ENCODE measurements at places on chromosomes 2 and 18.

DNA sequence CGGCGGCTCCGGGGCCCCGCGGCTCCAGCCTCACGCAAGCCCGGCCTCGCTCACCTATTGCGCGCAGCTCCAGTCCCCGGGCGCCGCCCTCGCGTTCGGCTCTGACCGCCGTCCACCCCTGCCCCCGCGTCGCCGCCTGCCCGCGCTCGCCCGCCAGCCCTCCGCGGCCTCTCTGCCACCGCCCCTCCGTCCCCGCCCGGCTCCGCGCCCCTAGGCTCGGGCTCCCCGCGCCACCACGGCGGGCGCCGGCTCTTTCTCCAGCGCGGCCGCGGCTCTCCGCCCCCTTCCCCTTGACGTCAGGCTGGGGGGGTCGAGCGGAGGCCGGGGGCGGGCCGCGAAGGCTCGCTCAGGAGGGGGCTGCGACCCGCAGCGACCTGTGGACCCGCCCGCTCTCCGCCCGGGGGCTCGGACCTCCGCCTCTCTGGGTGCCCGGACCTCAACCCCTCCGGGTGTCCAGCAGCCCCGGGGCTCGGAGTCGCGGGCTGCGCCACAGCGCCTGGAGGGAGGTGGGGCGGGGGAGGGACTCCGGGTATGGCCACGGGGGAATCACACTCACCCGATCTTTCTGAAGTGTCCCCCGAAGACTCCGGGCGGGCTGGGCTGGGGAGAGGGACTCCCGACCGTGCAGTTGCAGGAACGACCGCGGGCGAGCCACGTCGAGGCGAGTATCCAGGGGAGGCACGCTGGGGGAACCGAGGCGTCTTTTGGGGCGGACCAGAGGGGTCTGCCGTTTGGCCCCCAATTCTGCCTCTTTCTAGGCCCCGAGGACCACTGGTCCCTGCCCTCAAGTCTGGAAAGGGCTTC is at the start of gene SEMA4C:
Gene SEMA4C (minus strand): TSS at position 259 of the 804 bp plus-strand sequence. CDS start 2,194 bp downstream, outside the sequence.
- no peak for DNase-seq

- DNase-seq, result no peak
Observed at GRCh38 chr2:242030226-242030575, 160.7 kb downstream of the RTP5 start.

DNA sequence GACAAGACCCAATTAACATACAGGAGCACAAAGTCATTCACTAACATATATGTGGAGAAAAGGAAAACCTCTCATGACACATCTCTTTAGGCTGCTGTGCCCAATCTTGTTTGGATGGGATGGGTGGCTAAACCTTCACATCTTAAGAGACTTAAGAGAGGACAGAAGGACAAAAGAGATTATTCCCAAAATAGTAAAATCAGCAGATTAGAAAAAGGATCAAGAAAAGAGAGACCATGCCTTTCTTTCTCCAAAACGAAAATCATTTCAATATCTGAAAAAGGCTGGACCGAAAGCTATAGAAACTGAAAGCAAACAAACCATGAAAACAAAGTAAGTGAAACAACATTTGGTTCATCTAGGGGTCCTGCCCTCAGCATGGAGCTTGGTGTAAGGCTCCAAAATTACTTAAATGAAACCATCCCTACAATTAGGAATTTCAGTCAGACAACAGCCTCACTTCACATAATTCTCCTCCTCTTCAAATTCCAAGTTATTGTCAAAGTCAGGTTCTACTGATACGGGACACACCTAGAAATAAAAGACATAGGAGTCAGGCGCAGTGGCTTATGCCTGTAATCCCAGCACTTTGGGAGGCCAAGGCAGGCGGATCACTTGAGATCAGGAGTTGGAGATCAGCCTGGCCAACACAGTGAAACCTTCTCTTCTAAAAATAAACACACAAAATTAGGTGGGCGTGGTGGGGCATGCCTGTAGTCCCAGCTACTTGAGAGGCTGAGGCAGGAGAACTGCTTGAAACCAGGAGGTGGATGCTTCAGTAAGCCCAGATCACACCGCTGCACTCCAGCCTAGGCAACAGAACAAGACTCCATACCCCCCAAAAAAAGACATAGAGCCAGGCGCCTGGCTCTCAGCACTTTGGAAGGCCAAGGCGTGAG is 5.2 kb downstream of the STARD7 start:
- no peak for DNase-seq

DNA sequence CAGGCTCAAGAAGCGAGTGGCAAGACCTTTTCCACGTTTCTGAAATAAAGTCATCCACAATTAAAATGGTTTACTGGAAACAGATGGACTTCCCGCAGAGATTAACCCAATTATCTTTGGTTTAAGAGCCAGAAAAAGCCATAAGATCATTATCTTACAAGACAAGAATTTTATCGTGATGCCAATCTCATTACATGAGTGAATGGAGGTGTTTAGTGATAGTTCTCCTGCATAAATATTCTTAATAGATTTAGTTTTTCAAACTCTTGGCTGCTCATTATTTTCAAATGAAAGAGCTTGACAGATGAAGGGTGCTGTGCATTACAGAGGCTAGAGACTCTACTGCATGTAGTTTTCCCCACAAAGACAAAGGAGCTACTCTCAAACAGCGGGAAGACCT is 1028.4 kb upstream of the PIK3C3 start:
- no peak for DNase-seq

DNA sequence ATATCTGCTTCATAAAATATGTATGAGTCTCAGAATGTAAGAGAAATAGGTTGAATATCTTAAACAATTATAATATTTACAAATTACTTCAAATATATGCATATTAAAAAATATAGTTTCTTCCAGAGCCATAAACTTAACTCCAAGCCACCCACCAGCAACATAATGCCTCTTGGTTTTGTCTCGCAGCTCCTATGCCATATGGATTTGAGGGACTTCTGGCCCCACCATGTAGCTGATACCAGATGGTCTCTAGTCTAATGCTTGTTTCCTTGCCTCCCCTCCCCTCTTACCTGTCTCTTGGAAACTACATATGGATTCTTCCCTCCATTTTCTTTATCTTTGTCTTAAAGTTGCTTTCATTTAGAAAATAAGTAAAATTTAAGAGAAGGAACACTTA is 114.3 kb downstream of the GCA start:
- no peak for DNase-seq

DNA sequence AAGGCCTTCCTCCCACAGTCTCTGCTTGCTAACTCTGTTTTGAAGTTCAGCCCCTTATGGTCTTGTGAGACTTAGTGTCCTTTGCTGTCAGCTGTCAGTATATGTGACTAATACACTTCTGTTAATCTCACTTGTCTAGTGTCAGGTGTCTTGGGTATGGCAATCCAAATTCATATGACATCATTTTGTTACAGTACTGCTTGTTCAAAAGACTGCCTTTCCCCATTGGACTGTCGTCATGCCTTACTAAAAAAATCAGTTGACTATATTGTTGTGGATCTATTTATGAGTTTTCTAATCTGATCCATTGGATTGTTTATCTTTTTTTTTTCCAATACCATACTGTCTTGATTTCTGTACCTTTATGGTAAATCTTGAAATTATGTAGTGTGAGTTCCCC is 611.4 kb upstream of the HS6ST1 start:
- DNase-seq, result no peak

GRCh38 chr2:6975988-6976387 is 58.8 kb downstream of the RNF144A start:
- no peak for DNase-seq

DNA sequence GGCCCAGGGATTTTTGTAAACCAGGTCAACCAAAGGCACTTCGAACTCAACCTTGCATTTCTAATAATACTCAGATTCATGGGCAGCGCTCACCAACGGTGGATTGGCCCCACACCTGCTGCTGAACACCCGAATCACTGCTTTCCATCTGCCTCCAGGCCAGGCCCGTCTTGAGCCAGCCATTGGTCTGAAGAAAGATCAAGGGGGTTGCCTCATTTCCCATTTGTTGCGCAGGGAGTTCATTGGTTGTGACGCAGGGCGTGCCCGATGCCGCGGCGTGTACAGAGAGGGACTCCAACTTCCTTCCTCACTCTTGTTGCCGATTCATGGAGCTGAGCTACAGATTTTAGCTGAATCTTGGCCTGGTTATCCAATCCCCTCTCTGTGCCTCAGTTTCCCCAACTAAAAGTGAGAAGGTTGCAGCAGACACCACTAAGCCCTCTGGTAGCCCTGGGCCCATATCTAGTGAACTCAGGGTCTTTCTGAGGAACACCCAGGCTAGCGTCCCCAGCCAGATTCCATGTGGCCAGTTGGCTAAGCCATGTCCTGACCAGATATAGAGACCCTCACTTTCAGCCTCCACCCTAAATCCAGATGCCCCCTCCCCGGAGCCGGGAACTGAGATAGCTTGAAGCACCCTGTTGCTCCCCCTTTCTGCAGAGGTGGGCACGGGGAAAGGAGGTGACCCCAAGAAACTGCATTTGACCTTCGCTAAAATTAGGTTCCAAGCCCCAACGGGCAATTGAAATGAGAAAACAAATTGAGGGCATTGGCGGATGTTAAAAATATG is 60.9 kb upstream of the HPCAL1 start:
- no peak for DNase-seq

DNA sequence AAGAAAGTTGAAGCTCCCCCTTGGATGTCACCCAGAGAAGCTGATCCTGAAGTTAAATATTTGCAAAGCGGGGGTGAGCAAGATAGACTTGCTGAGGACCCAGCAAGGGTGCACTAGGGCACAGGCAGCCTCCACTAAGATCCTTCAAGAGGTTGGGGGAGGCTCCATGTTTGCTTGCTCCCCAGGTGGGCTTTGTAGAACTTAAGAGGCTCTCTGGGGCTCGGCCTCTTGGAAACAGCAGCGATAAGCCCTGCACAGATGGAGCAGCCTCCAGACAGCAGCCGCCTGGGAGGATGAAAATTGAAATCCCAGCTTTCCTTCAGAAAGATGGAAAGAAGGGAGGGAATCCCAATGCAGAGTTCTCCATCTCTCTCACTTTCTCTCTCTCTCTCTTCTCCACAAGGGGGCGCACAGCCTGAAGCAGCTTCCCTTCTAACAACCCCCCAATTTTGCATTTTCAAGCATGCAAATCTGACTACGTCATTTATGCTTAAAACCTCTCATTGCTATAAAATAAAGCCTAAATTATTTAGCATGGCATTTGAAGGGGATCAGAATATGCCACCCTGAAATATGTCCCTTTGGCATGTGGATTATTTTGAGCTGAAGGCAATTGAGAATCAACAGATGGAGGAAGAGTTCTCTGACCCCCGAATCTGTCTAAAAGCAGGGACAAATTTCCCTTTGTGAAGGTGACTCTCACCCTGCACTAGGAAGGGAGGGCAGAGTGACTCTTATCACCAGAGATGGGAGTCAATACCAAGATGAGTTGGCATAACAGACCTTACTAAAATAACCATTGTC is 185.7 kb upstream of the KLHL29 start:
- DNase-seq, result no peak

- no peak for DNase-seq
Observed at GRCh38 chr18:12608301-12608700, 49.6 kb downstream of the SPIRE1 start.

GRCh38 chr2:121355488-121355887 is 70.5 kb upstream of the TFCP2L1 start:
- DNase-seq, result no peak

GRCh38 chr2:219198974-219199373 is 7.6 kb upstream of the ZFAND2B start:
- DNase-seq, result no peak

- no peak for DNase-seq
Observed at GRCh38 chr18:42305869-42306593, 351.0 kb downstream of the PIK3C3 start.

DNA sequence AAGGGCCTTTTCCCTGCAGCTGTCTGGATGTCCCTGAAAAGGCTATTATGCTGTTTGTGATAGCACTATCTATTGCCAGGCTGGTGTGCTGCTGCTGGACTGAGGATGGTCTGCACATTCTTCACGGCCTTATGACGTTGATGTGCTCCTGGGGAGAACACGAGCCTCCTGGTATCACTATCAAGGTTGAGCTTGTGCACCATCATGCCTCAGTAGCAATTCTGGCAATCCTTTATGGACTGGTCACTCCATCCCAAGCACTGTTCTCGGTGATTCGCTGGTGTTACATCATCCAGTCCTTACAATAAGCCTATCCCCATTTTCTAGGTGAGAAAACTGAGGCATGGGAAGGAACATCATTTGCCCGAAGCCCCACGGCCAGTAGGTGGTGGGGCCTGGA is 18.2 kb upstream of the CCBE1 start:
- no peak for DNase-seq

GRCh38 chr2:159904959-159905305 is 106.9 kb upstream of the CD302 start:
- no peak for DNase-seq

GRCh38 chr2:26959331-26959730 is 11.1 kb upstream of the MAPRE3 start:
- DNase-seq, result no peak

DNA sequence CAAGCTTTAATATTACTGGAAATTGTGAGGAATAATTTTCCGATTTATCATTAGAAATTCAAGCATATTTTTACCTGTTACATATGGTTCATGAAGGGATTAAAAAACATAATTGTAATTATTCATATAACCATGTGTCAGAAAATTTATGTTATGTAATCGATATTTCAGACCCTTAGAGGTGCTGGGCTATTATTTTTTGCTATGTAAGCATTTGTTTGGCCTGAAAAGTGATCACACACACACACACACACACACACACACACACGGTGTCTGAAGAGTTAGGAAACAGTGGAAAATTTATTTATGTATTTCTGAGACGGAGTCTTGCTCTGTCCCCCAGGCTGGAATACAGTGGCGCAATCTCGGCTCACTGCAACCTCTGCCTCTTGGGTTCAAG is 375.5 kb downstream of the PTH2R start:
- no peak for DNase-seq

DNA sequence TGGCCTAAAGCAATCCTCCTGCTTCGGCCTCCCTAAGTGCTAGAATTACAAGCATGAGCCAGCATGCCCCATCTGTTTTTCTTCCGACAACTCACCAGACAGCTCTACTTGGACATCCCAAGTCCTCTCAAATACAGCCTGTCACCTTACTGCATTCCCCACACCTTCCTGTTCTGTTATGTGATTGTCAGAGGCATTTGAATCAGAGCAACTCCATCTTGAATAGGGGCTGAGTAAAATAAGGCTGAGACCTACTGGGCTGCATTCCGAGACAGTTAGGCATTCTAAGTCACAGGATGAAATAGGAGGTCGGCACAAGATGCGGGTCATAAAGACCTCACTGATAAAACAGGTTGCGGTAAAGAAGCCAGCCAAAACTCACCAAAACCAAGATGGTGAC is 17.3 kb downstream of the ACVR1 start:
- DNase-seq, result no peak

GRCh38 chr2:220269367-220269766 is 641.9 kb downstream of the SLC4A3 start:
- no peak for DNase-seq

Data from stimulated activated CD8-positive, alpha-beta memory T cell treated with anti-CD3 and anti-CD28 coated beads, Interleukin-12 subunit alpha, Interleukin-12 subunit beta, amount 100 ng/mL, for 1 hour (primary cell).